ENCODE measurements at places on chromosomes 5 and 9. TPM values are rescaled to one million over a fixed set of nuclear protein-coding genes. Genes with fewer than 3 reads are reported as not detected.

The MAP1B gene
- total RNA-seq, result 0.47 TPM

The TJP2 gene
- 6.5 TPM for total RNA-seq

The GABBR2 gene
- not detected for total RNA-seq

The FTMT gene
- total RNA-seq, result not detected

The STPG3 gene
- total RNA-seq, result not detected

GRCh38 chr5:52017567-52017966, 634.3 kb downstream of the ISL1 start:
- DNase-seq, result no peak

DNA sequence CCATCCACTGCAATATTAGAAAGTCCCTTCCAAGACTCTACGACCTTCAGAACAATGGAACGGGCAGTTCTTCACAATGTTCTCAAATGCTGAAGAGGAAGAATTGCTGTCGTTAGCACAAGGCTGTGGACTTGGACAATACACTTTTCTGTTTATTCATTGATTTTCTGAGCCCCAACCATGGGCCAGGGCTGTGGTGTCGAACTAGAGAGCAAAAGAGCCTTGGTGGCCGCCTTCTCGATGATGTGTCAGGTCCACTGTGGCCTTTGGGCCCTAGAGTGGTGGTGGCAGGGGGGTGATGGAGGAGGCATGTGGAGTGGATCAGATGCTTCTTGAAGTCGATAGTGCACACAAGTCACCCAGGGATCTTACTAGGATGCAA, 18.5 kb upstream of the KIF12 start:
- DNase-seq, result no peak

- DNase-seq, result no peak
Observed at GRCh38 chr5:115069087-115069968, 100.4 kb downstream of the TRIM36 start.

DNA sequence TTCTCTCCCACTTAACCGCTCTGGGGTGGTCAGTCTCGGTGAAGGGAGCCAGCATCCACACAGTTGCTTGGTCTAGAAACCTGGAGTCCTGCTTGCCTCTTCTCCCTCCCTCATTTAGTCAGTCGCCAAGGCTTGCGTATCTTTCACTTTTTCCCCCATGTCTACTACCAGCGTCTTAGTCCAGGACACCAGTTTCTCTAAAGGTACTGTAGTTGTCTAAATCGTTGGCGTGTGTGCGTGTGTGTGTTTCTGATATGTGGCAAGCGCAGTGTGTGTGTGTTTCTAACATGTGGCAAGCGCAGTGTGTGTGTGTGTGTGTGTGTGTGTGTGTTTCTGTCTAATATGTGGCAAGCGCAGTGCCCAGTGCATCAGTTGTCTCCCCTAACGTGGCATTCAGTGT, 641 bp downstream of the ATP6V1G1 start:
- DNase-seq, result no peak

GRCh38 chr5:177471610-177472356, 1.7 kb downstream of the DBN1 start:
- DNase-seq, result no peak
